ENCODE measurements at places on chromosomes 11 and 22.
A peak's percentile ranks its signal among the peaks of the same experiment; 100 is the strongest.

DNA sequence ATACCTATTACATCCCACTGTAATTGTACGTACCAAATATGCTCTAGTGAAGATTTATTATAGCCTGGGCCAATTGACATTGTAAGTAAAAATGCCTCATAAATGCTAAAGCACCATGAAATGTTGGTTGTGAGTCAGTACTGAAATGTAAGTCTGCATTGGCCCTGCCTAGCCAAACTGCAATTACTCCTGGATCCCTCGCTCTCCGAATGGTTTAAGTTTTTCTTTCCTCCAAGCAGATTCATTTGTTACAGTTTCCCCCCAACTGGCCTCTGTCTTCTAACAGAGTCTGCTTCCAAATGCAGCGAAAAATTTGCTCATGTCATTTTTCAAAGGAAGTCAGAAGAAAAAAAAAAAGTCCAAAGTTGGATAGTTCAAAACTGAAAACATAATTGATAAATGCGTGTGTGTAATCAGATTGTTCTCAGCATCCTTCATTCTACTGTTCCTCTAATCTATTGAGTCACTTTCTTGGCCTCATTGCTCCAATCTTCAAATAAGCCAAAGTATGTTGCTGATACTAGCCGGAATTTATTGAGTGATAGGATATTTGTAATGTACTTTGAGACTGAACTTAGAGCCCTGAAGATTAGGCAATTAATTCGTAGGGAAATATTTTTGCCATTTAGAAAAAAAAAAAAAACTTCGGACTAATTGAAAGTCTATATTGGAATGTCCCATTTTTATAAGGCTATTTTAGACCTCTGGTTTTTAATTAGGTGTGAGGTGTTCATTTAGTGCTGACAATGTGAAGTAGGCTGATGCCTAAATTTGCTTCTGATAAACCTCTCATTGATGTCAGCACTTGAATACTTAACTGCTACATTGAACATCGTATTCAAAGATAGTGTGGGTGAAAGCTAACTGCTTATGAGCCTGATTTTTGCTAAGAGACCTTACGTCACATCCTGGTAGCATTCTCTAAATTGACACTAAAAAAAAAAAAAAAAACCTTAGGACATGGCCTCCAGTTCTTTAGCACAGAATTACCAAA is 93.4 kb downstream of the WT1 start:
- DNase-seq = no peak

- DNase-seq = peak; percentile 56
These were observed 39.3 kb downstream of the AMBRA1 start for GRCh38 chr11:46554213-46555147.

DNA sequence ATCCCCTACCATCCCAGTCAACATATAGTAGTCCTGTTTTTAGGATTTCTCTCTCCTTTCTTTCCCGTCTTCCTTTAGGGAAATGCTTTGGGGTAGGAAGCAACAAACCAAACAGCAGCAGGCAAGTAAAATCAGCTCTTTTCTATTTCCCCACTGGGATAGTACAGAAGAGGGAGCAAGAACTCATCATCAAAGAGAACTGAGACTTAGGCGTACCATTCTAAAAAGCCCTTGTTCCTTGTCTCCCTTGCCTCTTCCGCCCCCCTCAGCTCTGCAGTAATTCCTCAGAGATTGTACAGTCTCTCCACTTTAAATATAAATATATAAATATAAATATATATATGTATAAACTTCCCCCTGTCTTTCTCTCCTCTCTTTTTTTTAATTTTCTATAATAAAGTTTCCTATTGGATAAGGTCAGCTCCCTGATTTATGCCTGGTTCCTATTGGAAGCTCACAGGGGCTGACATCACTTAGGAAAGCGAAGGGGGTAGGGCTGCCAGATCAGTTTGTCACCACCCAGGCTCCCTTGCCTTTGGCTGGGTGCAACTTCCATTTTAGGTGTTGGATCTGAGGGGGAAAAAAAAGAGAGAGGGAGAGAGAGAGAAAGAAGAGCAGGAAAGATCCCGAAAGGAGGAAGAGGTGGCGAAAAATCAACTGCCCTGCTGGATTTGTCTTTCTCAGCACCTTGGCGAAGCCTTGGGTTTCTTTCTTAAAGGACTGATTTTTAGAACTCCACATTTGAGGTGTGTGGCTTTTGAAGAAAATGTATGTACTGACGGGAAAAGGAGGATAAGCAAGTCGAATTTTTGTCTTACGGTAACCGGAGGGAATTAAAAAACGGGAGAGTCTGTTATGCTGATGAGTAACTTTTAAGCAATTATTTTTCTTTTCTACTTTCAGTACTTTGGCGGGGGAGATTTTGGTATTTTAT is at the start of gene CTNND1:
CTNND1 (plus strand) TSS at position 502 of the 934 bp plus-strand sequence. CDS start 29,677 bp downstream, outside the sequence.
- peak; percentile 99 for DNase-seq

GRCh38 chr11:107947904-107948303 is 19.7 kb downstream of the RAB39A start:
- no peak for DNase-seq
